GM18507 (cell line): ENCODE measurements at places on chromosomes 11 and 22.

DNA sequence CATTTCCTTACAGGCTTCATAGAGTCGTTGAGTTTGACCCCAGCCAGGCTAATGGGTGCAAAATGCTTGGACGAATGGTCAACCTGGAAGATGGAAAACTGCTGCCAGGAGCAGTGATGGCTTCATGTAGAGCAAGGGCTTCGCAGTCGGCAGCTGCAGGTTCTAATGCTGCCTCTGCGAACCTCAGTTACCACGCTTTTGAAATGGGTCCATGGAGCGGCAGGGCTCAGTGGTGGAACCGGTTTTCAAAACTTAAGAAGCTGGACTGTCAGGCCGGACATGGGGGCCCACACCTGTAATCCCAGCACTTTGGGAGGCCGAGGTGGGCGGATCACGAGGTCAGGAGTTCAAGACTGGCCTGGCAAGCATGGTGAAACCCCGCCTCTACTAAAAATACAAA, 55.9 kb upstream of the PRR5 start:
- DNase-seq = no peak

GRCh38 chr22:37154925-37155712, 5.4 kb upstream of the IL2RB start:
- no peak for DNase-seq

DNA sequence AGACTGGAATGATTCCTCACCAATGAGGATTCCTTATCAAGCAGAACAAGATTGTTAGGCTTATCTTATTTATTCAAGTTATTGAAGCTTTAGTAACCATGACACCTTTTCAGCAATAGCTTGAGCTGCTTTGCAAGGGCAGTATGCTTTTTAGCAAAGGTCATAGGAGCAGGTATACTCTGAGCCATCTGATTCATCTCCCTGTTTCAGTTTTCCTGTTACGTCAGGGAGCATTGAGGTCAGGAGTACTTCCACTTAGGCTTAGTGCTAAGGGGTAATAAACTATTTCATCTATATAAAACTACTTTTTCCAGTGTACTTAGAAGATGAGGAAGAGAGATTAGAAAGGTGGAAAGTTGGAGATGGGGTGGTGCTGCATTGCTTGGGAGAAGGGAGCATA, 17.7 kb upstream of the ANKRD42 start:
- no peak for DNase-seq

GRCh38 chr11:9109858-9110731, 18.7 kb upstream of the SCUBE2 start:
- DNase-seq = no peak

DNA sequence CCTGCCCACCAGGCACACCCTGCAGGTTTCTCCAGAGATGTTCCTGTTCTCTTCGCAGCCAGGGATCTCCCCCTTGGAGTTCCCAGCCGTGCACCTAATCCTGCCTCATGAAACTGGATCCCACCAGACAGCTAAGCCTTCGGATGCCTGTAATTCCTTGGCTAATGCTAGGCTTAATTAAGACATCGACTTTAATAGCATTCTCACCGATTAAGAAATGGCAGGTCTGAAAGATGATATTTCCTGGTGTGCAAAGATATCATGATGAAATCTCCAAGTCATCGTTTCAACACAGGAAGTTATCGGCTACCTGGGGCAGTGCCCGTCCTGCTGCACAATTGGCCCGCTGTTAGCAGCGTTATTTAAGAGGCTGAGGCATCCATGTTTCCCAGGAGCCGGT, 41.5 kb upstream of the CCND1 start:
- no peak for DNase-seq

- DNase-seq = no peak
Observed at GRCh38 chr11:32438866-32439489, 3.6 kb upstream of the WT1 start.

- no peak for DNase-seq
Observed at GRCh38 chr22:41217553-41218157, 12.5 kb downstream of the L3MBTL2 start.

DNA sequence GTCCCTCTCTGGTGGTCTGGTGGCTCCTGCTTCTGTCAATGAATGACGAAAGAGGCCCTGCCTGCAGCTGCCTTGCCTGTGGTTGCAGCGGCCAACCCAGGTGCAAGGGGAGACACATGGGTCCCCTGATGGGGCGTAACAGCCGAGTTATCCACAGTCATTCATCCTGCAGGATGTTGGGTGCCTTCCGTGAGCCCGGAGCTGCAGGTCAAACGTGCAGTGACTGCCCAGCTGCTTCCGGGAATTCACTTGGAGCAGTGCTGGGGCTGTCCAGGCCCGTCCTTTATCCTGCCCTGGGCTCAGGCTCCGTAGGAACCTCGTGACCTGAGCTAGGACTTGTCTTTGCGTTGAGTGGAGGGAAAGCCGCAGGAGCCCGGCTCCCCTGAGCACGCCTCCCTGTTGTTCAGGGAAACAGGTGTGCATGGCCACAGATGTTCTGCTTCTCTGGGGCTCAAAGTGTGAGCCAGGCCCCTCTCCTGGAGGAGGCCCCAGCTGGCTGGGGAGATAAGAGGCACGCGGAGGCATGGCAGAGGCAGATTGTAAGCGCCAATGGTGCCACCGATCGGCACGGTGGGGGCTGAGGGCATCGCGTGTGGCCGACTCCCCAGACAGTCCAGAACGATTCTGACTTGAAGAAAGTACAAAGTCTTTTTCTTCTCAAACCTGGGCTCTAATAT, 635.4 kb downstream of the BRD1 start:
- no peak for DNase-seq

DNA sequence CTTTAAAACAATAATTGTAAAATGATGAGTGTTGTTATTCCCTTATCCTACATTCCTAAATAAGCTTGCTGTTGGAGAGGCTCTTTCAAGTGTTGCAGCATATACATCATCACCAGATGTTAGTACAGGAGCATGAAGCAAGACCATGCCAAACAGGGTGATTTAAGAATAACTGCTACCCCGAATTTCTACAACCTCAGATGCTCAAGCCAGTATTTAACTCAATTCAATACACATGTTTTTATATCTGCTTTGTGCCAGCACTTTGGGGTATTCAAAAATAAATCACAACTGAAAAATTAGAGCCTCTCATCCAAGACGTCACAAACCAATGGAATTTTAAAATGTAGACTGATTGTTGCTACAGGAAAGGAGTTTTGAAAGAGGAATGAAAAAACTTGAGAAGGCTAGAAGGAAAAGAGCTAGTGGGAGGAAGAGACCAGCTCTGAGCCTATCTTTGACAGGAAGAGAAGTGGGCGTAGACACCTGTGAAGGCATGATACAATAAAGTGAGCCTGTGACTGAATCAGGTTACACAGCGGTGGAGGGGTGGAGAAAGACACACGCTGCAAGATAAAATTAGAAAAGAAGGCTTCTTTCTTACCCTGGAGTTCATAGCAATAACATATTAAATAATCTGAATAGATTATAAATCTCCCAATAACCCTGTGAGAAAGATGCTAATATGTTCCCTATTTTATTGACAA, 95.8 kb downstream of the DLG2 start:
- DNase-seq = no peak

DNA sequence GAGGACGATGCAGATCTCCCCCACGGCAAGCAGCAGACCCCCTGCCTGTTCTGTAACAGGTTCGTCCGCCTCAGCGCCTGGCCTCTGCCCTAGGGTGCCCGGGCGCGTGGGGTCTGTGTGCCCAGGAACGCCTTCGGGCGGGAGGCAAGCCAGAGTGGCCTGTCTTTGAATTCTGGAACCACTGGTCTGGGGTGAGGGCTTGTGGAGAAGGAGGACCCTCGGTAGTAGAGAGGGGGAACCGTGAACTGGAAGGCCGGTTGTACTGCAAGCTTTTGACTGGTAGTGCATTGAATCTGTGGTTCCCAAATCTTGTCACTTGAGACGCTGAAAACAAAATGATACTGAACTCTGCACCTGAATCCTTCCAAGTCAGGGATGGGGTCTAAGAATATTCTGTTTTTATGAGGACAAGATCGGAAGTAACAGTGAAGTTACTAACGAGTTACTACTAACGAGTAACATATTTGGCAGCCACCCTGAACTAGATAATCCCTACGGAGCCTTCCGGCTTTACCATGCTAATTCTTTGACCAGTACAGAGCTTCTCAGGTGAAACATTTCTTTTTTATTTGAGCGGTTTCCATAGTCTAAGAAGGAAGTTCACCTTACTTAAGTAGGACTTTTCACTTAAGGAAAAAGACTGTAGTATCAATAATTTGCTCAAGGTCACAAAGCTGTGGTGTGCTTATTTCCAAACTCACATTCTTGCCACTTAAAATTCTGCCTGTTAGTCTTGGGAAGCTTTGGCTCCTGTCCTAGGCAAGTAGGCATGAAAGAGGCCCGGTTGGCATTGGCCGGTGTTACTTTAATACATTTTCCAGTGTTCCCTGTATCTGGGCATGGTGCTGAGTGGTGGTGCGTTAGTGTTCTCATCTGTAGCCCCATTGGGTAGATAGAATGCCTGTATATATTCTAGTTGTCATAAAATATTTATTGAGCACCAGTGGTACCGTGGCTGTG, 860 bp downstream of the PRMT3 start:
- DNase-seq = no peak

DNA sequence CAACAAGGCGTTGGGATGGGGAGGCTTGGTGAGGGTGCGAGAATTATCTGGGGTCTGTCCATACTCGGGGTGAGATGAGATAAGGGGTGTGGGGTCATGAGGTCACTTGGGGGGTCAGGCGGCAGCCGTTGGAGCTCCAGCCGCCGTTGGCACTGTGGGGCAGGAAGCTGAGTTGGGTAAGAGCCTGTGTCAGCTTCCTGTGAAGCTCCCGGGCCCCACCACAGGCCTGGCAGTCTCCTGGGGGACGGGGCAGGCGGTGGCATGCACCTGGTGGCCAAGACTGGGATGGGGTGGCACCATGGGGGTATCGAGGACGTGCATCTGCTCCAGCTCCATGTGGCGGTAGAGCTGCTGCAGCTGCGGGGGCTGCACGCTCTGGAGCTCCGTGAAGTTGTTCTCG, 7.1 kb upstream of the MYBPC3 start:
- no peak for DNase-seq

GRCh38 chr11:43404406-43404805, 45.7 kb downstream of the TTC17 start:
- DNase-seq = no peak

DNA sequence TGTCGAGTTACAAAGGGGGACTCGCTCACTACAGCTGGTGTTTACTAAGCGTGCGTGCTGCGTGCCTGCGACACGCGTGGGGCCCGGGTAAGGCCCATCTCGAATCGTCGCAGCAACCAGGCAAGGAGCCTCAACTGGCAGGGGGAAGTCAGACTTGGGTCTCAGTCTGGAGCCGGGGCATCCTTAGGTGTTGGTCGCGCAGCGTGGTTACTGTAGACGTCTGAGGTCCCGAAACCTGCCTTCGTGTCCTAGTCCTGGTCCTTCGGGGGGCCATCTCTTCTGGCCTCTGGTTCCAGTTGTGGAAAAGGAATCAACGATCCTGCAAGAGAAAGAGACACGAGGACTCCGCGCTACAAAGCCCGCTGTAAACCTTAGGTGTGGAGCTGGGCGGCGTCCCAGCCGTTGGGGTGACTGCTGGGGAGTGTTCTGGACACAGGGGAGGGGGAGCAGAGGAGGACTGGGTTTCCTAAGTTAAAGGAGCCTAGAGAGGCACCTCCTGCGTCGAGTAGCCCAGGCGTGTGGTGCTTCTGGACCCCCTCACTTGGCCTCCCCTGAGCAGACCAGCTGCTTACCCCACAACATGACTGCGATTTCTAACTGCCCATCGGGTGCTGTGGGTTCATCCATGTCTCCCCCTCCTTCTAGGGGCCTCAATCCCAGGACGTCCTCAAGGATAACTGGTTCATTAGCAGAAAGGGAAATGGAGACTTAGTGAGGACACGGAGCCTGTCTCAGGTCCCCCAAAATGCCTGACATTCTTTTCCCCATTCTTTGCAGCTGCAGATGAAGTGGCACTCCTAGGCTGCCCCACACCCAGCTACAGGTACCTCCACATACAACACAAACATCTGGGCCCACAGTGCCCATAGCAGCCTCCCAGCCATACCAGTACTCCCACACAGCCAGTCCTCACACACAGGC, 4.9 kb upstream of the WNT11 start:
- DNase-seq = no peak

DNA sequence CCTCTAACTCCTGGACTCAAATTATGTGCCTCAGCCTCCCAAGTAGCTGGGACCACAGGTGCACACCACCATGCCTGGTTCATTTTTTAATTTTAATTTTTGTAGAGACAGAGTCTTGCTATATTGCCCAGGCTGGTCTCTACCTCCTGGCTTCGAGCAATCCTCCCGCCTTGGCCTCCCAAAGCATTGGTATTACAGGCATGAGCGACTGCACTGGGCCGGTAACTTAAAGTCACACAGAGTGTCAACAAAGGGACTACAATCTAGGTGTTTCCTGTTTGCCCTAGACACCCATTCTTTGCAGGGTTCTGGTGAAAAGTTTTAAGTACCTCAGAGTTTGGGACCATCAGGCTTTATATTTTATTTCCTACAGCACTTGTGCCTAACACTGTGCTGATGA, 8.4 kb downstream of the UVRAG start:
- no peak for DNase-seq

DNA sequence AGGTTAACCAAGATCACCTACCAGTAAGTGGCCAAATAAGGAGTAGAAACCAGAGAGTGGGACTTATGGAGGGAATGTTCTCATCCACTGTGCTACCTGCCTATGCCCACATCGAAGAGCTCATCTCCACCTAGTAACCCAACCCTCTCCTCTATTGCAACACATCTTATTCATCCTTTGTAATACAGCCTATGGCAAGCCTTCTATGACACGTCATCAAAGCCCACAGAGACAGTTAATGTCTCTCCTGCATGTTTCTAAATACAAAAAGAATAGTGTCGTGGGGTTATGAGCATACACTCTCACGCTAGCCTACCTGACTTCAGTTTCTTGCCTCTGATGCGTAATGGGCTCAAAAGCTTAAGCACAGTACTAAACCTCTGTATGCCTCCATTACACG, 1158.1 kb upstream of the TENM4 start:
- no peak for DNase-seq

DNA sequence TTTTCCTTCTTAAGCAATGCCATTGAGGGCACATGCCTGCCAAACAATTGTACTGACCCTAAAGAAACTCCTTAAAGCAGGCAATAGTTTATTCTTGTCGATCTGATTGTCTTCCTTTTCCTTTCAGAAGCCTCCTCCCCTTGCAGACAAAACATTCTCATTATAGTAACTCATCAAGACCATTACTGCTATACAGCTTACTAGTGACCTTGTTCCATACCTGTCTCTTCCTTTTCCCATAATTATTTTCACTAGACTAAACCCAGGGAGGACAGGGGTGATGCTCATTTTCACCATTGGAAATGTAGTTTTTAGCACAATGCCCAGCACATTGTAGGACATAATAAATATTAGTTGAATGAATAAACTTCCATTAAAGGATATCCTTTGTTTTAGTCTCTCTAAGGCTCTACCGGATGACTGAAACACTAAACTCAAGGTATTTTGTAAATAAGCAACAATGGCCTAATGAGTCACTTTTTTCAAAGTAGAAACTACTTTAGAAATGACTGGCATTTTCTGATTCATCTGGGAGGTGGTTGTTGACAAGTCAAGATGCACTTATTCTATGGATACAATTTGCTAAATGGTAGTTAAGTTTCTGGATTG, 9.3 kb upstream of the MSANTD4 start:
- DNase-seq = no peak
